Right lobe of liver (tissue), 6 donors: ENCODE measurements at places on chromosomes 16 and 17. TPM values are rescaled to one million over a fixed set of nuclear protein-coding genes. Genes with fewer than 3 reads are reported as not detected.

DNA sequence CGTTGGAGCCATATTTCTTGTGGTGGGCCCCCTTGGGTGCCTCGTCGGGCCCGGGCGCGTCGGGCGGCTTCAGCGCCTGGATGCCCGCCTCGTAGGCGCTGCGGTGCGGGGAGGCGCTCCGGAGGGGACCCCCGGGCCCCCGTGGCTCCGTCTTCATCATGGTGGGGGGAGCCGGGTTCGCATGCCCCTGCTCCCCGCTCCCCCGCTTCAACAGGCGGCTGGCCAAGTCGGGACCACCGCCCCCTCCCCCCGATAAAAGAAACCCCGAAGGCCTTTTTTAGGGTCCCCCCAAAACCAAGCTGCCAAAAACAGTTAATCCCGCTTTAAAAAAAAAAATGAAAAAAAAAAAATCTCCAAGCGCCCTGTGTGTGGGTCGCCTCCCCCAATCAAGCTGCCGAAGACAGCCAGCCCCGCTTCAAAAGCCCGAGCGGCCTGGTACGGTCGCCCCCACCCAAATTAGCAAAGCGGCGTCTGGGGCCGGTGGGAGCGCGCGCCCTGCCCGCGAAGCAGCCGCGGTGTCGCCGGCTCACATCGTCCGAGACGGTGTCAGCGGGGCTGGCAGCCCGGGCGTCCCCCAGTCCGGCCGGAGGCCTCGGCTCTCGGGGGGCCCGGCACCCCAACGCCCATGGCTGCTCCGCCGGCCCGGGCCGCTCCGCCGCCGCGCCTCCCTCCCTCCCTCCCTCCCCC lies at the start of gene PPP1R9B:
TSS of gene PPP1R9B (minus strand) at position 324 of the 687 bp plus-strand sequence. CDS start at position 160, 164 bp downstream.
- DNase-seq, result no peak

- peak; percentile 77 for DNase-seq
Measured at GRCh38 chr17:16352303-16352666, 984 bp downstream of the CENPV start.

DNA sequence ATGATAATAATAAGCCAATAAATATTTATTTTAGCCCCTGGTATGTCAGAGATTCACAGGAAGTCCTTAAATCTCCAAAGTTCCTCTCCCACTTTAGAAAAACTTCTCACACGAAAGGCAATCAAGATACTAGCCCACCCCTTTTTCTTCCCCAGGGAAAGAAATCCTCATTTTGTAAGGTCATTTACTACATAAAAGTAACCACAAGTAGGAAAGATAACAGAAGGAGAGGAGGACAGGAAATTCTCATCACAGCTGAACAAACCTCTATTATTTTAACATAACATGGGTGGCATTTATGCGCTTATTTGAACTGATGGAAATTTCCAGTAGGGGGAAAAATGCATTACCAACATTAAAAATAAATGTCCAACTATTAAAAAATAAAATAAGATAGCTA lies 3.4 kb downstream of the FAM222B start:
- DNase-seq, result no peak

- DNase-seq, result no peak
Measured at GRCh38 chr16:75865736-75866135, 139.4 kb upstream of the CPHXL start.

DNA sequence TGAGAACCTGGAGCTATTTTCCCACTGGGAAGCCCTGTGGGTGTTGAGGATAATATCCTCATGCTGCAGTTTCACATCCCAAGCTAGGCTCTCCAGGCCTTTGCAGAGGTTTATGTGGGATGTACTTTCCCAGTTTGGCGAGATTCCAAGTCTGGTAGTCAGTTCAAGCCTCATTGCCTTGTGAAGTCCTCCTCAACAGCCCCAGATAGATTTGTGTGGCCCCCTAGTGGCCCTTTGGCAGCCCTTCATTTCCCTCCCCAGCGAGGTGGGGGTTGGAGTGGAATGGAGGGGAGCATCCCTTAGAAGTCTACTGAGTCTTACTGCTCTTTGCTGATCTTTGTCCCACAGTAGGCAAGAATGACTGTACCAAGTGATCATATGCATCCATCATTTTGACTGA lies 137.9 kb downstream of the CDH11 start:
- DNase-seq, result no peak

GRCh38 chr16:67284699-67285646 lies 5.6 kb downstream of the PLEKHG4 start:
- peak; percentile 64 for DNase-seq

GRCh38 chr16:78570399-78571141 lies 471.1 kb downstream of the WWOX start:
- DNase-seq, result no peak

- DNase-seq, result peak; percentile 100
Measured at GRCh38 chr16:89700100-89700648, 1.3 kb downstream of the SPATA2L start.

DNA sequence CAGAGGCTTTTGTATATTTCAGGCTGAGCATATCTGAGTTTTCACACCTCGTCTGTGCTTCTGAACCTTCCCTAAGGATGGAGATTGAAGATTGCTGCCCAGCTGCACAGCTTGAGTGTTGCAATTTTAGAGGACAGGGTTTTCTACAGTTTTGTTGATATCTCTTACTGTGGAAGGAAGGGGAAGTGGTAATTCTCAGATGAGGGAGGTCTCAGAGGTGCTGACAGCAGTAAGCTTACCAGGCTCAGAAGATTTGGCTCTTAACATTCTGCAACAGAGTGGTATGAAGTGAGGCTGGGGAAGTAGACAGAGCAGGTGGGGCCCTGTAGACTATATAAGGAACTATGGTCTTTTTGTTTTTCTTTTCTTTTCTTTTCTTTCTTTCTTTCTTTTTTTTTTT lies 45.8 kb upstream of the ARHGAP17 start:
- no peak for DNase-seq

- DNase-seq, result no peak
Measured at GRCh38 chr17:64449545-64449944, 630 bp downstream of the MILR1 start.

DNA sequence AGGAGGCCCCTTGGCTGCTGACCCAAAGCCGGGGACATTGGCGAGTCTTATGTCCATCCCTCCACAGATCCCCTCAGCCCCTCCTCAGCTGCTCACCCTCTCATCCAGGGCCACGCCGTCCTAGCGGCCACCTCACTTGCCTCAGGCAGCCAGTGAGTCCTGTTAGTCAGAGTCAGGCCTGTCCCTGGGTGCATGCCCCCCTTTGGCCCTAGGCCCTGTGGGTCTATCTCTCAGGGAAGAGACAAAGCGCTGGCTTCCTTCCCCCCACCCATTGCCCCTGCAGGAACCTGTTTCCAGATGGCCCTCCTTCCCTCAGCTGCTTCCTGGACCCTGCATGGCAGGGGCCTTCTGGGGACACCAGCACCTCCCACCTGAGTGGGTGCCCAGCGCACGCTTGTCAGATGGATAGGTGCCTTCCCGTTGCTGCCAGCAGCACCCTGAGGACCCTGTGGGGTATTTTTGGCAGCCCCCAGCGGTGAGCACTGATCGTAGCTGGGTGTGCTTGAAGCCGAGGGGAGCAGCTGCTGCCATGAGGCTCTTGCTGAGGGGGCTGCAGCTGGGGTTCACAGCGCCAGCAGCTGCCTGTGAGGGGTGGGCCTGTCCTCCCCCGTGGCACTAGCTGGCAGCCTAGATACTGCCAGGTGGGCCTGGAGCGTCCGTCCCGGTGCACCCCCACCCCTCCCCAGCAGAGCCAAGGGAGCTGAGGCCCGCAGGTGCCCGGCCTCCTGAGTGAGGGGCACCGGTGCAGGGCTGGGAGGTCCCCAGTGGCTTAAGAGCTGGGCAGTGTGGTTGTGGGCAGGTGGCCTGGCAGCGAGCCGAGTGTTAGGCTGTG lies 8.4 kb downstream of the DBNDD1 start:
- DNase-seq, result no peak

DNA sequence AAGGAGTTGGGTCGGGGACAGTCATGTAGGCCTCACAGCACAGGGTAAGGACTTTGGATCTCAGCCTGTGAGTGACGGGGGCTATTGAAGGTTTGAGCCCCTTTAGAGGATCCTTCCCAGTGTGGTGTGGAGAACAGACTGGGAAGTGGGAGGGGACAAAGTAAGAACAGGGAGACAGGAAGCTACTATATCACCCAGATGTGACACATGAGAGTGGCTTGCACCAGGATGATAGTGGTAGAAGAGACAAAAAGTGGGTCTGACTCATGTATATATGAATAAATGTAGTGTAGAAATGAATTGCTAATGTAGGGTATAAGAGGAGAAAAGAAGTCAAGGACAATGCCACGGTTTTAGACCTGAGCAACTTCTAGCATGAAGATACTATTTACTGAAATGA lies 4.5 kb downstream of the NUP93 start:
- no peak for DNase-seq

GRCh38 chr17:71985111-71986039 lies 135.4 kb upstream of the SOX9 start:
- DNase-seq, result no peak

GRCh38 chr16:2874912-2875362 lies 8.1 kb upstream of the FLYWCH2 start:
- DNase-seq, result peak; percentile 78

DNA sequence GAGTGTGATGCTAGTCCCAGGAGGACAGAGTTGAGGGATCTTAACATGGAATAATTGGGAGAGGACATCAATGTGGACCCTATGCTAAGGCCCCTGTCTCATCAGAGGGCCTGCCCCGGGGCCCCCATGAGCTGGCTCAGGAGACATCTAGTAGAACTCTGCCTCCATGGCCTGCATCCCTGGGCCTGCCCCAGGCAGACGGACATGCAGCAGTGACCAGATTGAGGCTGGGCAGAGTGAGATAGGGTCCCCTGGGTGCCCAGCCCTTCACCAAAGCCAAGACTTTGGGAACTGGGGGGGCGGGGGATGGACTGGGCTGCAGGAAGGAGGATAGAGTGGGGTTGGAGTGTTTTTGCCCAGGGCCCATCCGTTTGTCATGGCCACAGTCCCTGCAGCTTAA lies 115.2 kb downstream of the CCDC182 start:
- DNase-seq, result no peak

- DNase-seq, result no peak
Measured at GRCh38 chr16:6447021-6447790, 885.4 kb upstream of the RBFOX1 start.

- DNase-seq, result no peak
Measured at GRCh38 chr16:15773968-15774367, 82.9 kb downstream of the MYH11 start.

GRCh38 chr16:28260193-28260592 lies 32.1 kb upstream of the SBK1 start:
- DNase-seq, result no peak

GRCh38 chr16:66594739-66595138 lies 9.8 kb upstream of the CMTM3 start:
- DNase-seq, result no peak

GRCh38 chr17:50127697-50128361 lies 2.1 kb downstream of the SAMD14 start:
- no peak for DNase-seq

GRCh38 chr17:63430223-63430622 lies 15.9 kb downstream of the CYB561 start:
- no peak for DNase-seq

GRCh38 chr17:19670908-19671307 lies 22.4 kb downstream of the ALDH3A2 start:
- DNase-seq, result no peak

DNA sequence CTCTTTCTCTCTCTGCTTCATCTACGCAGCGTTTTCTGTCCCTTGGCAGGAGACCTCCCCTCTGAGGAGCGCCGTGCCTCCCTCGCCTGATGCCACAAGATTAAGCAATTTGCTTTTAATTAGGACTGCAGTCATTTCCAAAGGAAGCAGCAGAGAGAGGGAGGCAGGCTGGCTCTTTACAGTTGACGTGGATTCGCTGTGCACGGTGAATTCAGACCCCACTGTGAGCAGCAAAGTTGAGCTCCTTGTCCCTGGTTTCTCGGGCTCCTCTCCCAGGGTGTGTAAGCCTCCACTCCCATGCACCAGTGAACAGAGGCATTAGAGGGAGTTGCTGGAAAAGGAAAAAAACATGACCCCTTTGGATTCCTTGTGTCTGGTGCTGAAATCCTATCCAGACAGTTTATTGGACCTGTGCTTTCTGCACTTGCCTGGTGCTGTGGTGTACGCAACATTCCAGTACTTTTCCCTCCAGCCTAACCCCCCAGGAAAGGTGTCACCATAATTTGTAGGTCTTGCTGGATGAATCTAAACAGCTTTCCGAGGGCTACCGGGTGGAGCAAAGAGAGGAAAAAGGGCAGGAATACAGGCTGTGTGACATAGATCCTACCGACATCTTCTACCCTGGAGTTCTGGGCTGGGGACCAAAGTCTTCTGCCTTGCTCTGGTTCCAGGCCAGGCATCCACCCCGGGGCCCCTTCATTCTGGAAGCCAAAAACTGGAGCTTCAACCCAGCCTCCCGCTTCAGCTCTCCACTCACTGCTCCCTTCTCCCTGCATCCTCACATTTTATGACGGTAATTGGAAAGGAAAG lies 171.0 kb downstream of the MAF start:
- DNase-seq, result no peak

DNA sequence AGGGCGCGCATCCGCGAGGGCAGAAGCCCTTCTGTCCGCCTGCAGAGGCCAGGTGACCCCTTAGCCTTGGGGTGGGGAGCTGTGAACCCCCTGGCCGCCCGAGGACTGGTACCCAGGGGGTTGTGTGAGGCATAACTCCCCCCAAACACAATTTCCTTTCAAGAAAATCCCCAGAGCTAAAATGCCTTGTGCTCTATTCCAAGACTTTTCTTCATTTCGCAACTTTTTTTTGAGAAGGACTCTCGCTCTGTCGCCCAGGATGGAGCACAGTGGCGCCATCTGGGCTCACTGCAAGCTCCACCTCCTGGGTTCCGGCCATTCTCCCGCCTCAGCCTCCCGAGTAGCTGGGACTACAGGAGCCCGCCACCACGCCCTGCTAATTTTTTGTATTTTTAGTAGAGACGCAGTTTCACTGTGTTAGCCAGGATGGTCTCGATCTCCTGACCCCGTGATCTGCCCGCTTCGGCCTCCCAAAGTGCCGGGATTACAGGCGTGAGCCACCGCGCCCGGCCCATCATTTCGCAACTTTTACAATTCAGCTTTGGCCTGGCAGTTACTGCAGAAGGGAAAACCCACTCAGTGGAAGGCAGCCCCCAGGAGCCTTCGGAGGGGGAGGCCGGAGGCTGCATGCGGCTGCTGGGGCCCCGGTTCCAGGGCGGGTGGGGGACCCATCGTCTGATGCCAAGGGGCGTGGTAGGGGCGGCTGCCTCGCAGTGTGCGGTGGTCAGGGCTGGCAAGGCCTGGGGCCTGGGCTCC lies 963 bp upstream of the APRT start:
- DNase-seq, result no peak

CSH2 gene
- not detected for total RNA-seq

EPOP gene
- 3.3 TPM for total RNA-seq

CCDC78 gene
- total RNA-seq, result 0.31 TPM

TNP2 gene
- not detected for total RNA-seq

EFCAB3 gene
- total RNA-seq, result not detected

ASPA gene
- total RNA-seq, result 5.0 TPM

TAOK2 gene
- 16.3 TPM for total RNA-seq

TBC1D10B gene
- 12.2 TPM for total RNA-seq

PRAC2 gene
- total RNA-seq, result not detected

SPEM1 gene
- not detected for total RNA-seq
